ENCODE measurements at places on chromosomes 16 and 17.
A peak's percentile ranks its signal among the peaks of the same experiment; 100 is the strongest.

- DNase-seq = no peak
Observed at GRCh38 chr16:46918905-46919792, 35.0 kb downstream of the GPT2 start.

GRCh38 chr17:81241648-81242420 lies 2.7 kb downstream of the NDUFAF8 start:
- DNase-seq = peak; percentile 32

DNA sequence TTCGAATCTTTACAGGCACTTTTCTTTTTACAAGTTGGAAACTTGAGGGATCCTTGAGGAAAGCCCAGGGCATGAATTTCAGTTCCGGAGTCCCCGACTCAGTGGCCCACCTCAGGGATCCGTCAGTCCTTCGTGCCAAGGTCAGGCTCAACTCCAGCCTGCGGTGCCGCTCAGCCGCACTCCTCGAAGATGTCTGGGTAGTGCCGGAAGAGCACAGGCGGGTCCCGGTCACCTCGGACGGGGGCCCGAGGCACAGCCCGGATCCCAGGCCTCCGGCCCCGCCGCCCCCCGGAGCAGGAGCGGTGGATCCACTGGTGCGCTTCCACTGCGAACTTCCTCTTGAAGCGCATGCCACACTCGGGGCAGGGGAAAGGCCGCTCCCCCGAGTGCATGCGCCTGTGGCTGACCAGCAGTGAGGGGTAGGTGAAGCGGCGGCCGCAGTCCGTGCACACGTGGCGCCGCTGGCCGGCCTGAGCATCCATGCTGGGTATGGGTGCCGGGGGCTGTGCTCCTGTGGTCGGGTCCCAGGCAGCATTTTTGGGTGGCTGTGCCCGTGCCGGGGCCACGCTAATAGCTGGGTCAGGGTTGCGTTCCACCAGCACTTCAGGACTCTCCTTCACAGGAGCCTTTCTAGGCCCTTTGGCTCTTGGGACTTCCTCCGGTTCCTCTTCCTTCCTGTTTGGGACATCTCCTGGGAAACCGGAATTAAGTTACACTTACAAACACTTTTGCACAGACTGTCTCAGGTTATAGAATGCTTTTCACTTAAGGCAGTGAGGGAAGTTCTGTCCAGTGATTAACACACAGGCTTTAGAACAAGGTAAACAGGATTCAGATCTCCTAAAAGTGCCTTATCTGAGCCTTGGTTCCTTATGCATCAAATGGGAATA lies 1.5 kb downstream of the ZNF688 start:
- no peak for DNase-seq

DNA sequence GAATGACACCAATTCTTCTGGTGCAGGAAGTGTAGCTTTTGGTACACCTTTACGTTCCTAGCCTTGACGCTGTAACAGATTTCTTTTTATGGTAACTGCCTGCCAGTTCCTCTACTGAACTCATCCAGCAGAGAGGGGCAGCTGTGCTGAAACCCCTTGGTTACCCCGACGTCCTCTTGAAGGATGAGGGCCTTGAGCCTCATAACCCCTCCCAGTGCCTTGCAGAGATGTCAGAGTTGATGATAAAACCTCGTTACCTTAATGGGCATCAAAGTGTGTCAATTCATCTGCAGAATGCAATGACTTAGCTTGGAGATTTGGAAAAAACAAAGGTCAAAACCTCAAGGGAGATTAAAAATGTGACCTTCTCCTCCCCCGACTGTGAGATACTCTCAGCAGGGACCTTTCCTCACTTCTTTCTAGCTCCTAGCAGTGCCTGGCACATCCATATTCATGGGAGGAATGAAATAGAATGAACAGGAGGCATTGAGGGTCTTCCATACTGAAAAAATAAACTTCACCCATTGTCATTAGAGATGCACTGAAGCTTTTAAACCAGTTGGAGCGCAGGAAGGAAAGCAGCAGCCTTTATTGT lies 69.2 kb downstream of the SDR42E1 start:
- no peak for DNase-seq

- no peak for DNase-seq
Observed at GRCh38 chr17:47741109-47741792, 8.2 kb downstream of the TBX21 start.

DNA sequence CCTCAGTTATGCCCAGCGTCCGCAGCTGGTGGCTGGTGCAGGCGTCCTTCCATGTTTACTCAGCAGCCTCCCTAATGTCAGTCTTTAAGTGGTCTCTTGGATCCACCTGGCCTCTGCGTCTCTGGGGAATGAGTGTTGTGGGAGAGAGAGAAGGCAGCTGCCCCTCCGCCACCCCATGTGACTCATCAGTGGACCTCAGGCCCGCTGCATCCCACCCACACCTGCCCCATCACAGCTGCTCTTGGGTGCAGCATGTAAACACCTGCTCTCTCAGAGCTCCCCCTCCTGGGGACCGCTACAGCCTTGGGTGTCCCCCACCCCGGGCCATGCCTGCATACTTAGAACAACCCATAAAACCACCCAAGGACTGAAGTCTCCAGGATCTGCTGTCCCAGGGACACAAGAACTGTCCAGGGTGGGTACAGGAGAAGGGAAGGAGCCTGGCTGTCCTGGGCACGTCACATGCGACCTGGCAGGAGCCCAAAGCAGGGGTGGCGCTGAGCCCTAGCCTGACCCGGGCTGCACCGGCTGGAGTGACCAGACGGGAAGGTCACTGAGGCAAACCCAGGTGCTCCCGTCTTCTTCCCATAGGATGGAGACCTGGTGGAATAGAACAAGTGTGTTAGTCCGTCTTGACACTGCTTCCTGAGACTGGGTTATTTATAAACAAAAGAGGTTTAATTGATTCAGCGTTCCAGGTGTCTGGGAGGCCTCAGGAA lies 4.2 kb downstream of the C16orf90 start:
- DNase-seq = no peak

- DNase-seq = peak; percentile 76
Observed at GRCh38 chr16:77499373-77500285, 64.8 kb upstream of the ADAMTS18 start.

DNA sequence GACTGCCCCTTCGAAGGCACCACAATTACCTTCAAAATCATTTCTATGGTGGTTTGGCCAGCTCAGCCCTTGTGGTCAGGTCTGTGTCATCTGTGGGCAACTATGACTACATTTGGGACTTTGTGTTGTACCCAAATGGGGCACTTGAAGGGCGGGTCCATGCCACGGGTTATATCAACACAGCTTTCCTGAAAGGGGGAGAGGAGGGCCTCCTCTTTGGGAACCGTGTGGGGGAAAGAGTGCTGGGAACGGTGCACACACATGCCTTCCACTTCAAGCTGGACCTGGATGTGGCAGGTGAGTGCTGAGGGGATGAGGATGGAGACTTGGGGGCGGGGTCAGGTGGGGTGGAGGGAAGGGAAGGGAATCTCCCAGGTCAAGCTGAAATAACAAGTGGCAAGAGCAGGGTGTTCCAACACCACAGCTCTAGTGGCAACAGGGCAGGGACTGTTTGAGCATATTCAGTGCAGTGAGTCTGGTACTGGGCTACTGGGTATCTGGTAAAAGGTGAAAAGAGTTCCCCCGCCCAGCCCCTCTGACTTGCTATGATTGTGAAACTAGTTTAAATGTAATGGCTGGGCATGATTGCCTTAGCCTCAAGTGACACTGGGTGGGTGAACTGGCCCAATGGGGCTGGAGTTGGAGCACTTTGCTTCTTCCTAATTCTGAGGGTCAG lies 1.7 kb downstream of the AOC2 start:
- DNase-seq = peak; percentile 5

DNA sequence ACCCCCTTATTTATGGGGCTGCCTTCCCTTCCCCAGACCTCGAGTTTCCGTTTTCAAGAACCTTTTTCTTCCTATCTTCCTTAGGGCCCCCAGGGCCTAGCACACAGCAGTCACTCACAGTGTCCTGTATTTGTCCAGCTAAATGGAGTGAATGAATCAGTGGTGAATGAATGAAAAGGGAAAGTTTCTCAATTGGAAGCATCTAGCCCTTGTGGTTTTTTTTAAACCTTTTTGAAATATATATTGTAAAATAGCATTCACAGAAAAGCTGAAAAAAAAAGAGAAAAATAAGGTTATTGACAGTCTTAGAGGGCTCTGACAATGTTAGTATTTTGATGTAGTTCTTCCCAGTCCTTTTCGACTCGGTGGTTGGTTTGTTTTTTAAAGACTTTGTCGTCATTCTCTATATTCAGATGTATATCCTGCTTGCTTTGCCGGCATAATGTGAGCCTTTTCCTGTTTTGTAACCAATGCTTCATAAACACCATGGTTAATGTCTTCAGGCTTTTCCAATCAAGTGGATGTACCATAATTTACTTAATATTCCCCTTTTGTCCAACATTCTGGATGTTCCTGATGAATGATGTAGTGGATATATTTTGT lies 45.3 kb downstream of the RAI1 start:
- DNase-seq = no peak

DNA sequence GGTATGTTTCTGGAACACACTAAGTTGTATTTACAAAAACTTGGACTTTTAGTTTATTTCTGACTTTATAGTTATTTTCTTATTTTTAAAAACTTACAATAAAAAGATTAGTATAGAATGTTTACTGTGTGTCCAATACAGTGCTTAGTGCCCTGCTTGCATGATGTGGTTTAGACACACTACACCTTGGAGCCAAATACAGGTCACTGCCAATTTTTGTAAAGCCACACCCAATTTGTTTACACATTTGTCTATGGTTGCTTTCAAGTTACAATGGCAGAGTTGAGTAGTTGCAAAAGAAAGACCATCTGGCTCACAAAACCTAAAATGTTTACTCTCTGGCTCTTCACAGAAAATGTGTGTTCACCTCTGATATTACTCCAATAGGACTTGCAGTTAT lies 807.1 kb downstream of the KCNJ2 start:
- DNase-seq = no peak

DNA sequence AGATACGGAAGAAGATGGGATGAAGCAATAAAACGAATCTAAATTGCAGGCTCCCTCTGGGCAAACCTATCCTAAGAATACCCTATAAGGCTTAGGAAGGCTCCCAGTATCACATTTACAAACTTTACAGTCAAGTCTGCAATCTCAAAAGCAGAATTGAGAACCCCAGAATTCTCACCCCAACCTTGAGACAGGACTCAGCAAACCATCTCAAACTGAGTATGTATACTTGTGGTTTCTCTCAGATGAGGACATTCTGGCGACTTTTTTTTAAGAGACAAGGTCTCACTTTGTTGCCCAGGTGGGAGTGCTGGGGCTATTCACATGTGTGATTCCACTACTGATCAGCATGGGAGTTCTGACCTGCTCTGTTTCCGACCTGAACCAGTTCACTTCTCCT lies 19.3 kb upstream of the ITGA2B start:
- no peak for DNase-seq

DNA sequence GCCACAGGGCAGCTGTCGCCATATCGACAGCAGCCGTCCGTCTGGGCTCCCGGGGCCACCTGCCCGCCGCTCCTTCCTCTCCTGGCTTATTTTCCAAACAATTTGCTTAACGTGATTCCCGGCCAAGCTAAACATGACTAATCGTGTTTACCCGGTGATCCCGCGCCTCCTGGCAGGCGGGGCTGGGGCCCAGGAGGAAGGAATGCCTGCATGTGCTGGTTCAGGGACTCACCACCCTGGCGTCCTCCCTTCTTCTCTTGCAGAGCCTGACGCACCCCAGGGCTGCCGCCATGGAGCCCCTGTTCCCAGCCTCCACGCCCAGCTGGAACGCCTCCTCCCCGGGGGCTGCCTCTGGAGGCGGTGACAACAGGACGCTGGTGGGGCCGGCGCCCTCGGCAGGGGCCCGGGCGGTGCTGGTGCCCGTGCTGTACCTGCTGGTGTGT lies 6.1 kb downstream of the SSTR5 start:
- peak; percentile 15 for DNase-seq

GRCh38 chr16:27319257-27319965 lies 5.6 kb downstream of the IL4R start:
- no peak for DNase-seq

DNA sequence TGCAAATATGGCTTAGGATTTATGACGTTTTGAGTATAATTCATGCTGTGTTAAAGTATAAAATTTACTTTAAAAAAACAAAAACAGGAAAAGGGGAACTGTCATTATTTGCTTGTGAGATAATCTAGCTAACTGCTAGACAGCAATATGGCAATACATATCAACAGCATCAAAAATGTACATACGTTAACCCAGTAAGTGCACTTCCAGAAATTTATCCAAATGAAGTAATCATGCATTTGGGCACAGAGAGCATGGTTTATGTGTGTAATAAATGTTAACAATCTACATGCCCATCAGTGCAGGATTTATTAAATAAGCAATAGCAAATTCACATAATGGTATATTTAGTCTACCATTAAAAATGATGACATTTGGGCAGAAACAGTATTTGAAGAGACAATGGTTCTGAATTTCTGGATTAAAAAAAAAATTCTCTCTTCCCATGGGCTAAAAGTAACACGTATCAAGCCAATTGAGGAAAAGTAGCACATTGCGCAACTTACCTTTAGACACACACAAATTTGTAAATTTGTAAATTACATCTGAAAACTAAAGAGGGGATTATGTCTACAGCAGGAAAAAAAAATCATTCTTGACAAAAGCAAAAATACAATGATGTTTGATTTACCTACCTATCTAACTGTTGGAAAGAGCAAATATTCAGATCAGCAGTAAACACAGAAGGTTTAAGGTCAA lies 80.2 kb downstream of the CACNG1 start:
- no peak for DNase-seq

DNA sequence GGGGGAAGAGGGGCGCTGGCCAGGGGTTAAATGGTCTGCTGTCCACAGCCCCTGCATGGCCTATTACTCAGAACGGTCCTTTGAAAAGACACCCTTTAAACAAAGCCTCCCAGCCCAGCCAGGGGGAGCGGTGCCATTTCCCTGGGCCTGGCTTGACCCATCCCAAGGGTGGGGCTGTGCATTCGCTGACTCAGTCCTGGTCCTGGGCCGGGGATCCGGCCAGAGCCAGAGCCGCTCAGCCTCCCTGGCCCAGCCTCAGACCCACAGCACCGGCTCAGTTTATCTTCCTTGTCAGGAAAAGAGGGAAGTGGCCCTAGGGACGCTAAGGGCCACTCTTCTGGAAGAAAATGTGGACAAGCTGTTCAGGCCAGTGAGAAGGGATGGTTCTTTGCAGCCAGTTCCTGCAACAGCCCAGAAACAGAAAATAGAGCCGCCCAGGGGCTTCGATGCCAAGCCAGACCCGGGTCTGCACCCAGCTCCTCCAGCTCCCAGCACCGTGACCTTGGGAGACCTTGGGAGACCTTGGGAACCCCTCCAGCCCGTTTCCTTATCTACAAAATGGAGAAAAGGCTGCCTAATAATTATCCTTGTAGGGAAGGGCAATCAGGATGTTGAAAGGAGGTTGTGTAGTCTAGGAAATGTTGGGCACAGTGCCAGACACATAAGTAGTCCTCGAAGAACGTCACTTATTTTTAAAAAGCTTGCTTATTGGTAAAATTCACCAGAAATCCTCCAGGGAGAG lies 82.5 kb downstream of the ZDHHC7 start:
- DNase-seq = no peak

DNA sequence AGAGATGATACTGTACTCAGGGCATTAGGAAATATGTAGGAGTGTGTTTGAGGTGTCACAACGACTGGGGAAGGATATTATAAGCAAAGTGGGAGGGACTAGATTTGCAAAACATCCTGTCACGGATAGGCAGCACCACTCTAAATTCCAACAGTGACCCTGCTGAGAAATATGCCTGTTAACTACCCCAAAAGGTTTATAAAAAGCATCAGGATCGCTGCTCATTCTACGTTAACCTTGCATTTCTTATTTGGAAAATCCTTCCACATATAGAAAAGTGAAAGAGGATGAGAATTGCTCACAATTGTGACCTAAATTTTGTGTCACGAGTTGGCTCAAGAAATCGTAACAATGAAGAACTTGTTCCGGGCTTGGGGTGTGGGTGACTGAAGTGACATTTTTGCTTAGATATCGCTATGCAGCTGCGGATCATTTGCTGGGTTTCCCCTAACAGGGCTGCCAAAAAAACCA lies 51.6 kb downstream of the N4BP1 start:
- DNase-seq = peak; percentile 20

GRCh38 chr17:55284001-55284884 lies 19.5 kb downstream of the HLF start:
- DNase-seq = no peak
